Activated CD4-positive, CD25-positive, alpha-beta regulatory T cell treated with anti-CD3 and anti-CD28 coated beads, Interleukin-2, amount 50 U/mL, for 24 hours (primary cell): ENCODE measurements at places on chromosomes 7 and 10.
A peak's percentile ranks its signal among the peaks of the same experiment; 100 is the strongest.

GRCh38 chr10:35343739-35344138 lies 7.4 kb downstream of the CCNY start:
- no peak for ATAC-seq

DNA sequence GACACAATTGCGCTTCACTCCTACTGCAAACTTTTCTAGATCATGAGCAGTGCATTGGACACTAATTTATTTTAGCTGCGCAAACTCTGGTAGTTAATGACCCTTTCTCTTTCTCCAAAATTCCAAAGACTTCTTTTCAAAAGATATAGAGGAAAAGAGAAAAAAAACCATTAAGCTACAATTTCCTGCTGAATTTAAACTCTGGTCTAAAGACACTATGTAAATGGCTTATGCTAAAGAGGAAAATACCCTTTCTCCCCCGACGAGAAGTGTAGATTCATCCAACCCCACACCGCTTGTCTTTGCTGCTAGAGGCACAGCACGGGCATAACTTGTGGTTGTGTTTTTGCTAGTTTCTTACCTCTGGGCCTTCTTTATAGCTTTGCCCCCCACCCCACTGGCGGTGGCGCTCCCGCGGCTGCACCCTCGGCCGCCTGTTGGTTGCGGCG lies 84.1 kb downstream of the SNX10 start:
- peak; percentile 2 for ATAC-seq

GRCh38 chr7:96059075-96059474 lies 262.8 kb downstream of the SLC25A13 start:
- ATAC-seq: no peak

DNA sequence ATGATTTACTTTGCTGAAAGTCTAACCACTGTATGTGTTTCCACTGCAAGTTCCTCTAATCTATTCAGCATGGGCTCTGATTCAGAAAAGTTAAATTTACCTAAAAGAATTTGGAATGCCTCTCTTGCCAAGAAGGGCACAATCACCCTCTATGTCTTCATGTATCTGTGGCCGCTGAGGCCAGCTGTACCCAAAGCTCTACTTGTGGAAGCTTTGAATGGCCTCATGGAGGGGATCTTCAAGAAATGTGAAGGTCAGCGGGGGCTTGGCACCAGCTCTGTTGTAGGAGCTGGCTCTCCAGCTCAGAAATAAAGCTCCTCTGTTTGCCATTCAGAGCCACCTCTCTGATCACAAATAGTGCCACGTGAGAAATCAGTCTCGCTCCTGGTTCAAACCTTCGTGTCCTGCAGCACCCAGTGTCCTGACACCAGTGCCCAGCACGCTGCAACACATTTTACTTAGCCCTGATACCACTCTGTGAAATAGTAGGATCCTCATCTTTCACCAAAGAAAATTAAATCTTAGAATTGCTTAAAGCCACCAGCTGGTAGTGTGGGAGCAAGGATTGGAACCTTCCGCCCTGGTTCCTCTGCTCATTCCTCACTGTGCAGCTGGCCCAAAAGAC lies 61.1 kb downstream of the PKD1L1 start:
- no peak for ATAC-seq

DNA sequence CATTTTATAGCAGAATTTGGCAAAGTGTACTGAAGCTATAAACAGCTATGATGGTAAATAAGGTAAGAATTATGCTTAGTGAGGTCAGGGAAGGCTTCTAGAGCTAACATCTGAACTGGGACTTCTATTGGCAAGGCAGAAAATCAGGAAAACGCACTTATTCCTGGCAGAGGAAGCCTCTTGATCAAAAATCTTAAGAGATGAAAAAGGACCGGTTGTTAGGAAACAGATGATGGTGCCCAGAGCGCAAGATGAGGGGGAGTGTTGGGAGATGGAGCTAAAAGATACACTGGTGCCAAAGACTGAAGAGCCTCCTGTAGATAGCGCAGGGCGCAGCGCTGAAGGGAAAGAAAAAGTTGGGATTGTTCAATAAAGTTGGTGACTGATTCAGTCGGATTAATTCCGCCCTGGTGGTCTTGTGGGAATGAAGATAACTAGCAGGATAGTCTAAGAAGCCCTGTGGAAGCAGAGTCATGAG lies 550 bp upstream of the CALU start:
- peak; percentile 3 for ATAC-seq

DNA sequence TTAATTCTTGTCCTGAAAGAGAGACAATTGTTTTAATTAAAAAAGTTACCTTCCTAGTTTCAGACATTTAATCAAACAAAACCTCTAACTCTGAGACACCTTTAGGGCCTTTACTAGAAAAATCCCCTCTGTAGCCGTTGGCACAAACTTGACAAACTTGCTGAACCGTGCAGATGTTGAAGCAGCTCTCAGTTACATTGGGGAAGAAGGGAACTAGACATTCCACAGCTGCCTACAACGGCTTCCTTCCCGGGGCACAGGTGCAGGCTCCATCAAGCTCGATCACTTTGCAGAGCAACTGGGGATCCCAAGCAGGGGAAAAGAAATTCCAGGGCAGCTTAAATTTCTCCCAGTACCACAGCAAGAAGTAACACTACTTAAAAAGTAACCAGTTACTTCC lies 141.3 kb downstream of the SKAP2 start:
- ATAC-seq: no peak

- ATAC-seq: peak; percentile 16
Measured at GRCh38 chr10:43384252-43385221, 13.1 kb downstream of the FXYD4 start.

DNA sequence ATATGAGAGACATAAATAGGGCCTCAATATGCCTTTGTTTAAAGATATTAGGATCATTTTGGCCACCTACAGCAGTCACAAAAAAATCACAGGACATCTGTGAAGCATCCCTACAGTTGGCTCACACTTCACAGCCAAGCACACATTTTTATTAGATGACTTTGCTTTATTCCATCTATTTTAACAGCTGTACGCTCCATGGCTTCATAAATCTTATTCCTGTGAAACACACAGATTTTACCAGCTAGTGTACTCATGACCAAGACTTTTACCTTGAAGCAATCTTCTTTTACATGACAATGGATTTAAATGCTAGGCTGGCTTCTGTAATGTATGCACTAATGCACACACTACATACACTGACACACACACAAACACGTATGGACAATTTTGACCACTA lies 254.8 kb upstream of the PITRM1 start:
- no peak for ATAC-seq

DNA sequence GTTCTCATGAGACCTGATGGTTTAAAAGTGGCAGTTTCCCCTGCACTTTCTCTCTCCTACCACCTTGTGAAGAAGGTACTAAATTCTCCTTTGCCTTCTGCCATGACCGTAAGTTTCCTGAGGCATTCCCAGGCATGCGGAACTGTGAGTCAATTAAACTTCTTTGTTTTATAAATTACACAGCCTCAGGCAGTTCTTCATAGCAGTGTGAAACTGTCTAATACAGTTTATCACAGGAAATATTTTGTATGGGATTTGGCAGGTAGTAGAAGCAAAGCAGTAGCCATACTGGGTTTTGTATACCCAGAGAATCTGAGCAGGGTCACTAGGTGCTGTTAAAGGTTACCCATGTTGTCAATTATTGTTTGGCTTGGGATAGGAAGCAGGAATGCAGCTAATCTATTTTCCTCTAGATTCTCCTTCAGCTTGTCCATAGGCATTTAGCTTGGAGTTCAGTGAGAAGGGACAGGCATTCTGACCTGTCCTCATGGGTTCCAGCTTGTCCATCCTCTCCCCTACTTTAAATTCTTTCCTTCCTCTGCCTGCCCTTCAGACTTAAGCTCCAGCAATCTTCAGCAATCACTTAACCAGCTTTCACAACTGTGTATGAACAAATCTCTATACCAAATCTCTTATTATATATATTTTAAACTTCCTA lies 186.7 kb downstream of the PCLO start:
- ATAC-seq: no peak

DNA sequence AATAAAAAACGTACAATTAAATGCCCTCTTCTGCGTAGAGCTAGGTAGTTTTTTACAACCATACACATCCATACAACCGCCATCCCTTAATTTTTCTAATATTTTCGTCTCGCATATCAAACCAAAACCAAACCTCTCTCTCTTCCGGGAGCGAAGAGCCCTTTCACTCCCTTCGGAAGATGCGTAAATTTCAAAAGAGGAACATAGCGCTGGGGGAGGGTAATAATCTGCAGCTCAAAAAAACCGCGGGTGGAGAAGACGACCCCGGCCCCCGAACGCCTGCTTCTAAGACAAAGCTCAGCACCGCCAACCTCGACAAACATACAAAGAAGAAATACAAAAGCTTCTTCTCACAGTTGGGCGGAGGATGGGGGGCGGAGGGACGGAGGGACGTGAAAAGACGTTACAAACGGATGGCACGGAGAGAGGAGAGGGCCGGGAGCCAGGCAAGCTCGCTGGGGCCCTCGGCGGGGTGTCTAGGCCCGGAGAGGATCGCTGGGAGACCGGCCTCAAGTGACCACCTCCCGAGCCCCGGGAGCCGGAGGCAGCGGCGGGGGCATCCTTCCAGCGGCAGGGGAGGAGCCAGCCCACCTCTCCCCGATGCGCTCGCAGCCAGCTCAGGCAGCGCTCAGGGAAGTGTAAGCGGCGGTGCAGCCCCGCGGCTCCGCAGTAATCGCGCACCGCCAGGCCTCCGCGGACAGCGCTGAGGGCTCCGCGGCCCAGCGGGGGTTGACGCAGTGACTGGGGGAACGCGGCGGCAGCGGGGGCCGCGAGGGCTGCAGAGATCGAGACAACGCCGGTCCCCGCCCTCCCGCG lies 851 bp downstream of the MKRN1 start:
- ATAC-seq: peak; percentile 21
